ENCODE measurements at places on chromosomes 7 and 10.

DNA sequence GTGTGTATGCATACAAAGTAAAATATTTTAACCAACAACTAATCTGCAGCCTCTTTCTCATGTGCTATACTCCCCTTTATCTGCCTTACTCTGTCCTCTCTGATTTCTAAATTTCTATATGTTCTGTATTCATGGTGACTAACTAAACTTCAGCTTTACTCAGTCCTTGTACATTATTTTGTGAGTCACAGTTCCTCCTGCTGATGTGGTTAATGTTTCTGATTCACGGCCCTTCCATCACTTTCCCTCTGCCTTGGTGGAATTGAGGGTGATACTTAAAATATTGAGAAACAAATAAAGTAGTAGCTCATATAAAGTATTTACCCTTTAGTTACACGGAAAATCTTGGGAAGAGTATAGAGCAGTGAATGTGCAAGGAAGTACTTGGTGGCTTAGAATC is 899.1 kb upstream of the ZWINT start:
- DNase-seq, result no peak

GRCh38 chr7:114409750-114410149 is 4.9 kb upstream of the FOXP2 start:
- no peak for DNase-seq

GRCh38 chr7:106731187-106731586 is 70.2 kb upstream of the CCDC71L start:
- DNase-seq, result no peak

DNA sequence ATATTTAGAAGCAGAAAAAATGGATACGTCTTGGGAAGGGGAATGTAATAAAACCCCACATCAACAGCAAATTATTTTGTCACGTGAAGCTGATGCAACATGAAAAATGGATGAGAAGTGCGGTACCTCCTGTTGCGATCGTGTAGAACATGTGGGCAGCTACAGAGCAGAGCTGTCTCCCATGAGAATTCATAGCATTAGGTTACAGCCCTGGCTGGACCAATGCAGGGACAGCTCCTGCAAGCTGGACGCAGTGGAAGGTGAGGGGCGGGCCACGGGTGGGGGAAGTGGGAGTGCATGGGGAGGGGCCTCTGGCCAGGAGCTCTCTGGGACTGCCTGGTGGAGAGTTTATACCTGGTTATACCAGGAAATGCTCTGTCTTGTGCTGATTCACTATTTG is 120.3 kb downstream of the GATA3 start:
- DNase-seq, result no peak

DNA sequence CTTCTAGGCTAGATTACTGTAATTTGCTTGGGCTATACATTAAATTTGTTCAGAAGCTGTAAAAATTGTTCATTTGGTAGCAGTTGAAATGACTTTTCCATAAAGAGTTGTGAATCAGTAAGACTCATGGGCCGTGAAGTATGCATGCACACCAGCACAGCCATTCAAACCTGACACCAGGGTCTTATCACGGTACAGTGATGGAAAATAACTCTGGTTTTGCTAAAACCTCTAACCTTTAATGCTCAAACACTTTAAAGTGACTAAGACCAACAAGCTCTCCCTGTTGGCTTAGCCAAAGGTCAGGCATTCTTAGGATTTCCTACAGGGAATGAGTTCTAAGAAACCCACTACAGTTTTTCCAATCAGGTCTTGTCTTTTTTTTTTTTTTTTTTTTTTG is 11.5 kb downstream of the ARL3 start:
- no peak for DNase-seq

- no peak for DNase-seq
Observed at GRCh38 chr10:46277840-46278239, 9.0 kb upstream of the ANTXRL start.
